ENCODE measurements at places on chromosomes 1 and 21.

DNA sequence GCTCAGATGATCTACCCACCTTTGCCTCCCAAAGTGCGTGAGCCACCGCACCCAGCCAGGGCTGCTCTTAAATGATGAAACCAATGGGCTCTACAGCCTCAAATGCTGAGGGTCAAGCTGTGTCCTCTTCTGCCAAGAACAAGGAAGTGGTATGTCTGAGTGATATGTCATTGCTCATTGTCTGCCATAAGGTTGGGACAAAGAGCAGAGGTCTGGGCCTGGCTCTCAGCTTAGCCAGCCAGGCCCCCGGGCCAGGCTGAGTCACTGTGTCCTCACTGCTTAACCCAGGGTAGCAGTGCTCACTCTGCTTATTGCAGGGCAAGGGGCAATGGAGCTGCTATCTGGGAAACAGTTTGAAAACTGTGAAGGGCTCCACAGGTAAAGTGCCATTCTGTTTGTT, 8.3 kb upstream of the ETS2 start:
- DNase-seq = no peak

- DNase-seq = no peak
Observed at GRCh38 chr1:193311226-193311948, 125.0 kb upstream of the B3GALT2 start.

DNA sequence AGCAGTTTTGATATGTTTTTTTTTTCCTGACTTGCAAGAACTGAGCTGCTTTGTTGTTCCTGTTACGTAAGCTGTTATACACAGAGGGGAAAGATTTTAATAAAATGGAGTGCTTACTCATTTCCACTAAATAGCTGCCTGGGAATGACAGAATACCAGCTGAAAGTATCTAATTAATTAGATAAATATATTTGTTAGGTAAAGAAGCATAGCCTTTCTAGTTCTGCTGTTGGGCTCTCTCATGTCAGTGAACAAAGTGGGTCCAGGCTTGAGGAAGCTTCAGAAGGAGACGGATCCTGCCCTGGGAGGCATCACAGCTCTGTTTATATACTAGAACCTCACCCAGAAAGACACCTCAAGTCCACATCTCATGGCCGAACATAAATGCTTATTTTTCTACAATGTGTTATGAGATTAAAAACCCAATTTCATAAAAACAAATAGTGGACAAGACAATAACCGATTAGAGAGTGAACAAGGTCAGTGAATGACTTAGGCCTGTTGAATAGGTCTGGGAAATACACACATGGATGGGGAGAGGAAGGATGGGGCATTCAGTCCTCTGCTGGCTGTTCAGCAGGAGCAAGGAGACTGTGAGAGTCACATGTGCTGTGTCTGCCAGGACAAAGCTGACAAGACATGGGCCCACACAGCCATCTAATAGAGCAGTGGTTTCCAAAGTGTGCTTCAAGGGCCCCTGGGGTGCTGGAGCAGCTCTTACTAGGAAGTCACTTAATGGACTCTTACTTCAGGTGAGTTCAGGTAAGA, 20.6 kb downstream of the TRAF5 start:
- DNase-seq = no peak

DNA sequence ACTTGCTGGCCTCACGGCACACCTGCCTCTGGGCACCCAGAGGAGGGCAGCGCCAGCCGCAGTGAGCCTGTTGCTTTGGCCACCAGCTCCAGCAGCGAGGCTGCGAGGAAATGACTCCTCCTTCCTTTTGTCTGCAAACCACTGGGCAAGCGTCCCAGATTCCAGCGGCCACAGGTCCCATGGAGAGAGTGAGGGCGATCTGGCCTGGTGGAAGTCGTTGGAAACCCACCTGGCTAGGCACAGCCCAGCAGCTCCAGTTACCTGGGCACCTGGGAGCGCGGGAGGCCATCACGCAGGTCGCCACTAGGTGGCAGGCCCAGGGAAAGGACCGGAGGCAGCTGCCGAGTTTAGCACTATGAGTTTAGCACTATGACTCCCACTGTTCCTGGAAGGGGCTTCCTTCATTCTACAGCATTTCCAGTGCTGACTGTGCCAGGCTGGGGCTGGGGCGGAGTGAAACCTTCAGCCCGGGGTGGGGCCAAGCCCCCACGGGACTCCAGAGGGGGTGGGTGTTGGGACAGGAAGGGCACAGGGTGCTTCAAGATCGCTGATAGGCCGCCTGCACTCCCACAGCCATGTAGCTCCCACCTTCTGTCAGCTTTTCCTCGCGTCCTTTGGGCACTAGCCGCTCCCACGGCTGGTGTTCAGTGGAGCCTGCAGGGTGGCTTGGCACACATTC, 1.1 kb upstream of the ESPN start:
- DNase-seq = no peak

All from NCI-H1048 (cell line).